Stimulated activated CD8-positive, alpha-beta memory T cell treated with anti-CD3 and anti-CD28 coated beads, Interleukin-7, amount 100 ng/mL, for 4 hours (primary cell): ENCODE measurements at places on chromosomes 3 and 15.

GRCh38 chr15:84862214-84862975, 22.1 kb upstream of the SLC28A1 start:
- DNase-seq = no peak

- no peak for DNase-seq
Measured at GRCh38 chr3:54949491-54950044, 21.7 kb upstream of the LRTM1 start.

- no peak for DNase-seq
Measured at GRCh38 chr3:174002543-174002942, 605.0 kb downstream of the NLGN1 start.

- no peak for DNase-seq
Measured at GRCh38 chr15:90200534-90201129, 498 bp upstream of the SEMA4B start.

- no peak for DNase-seq
Measured at GRCh38 chr15:56496635-56497034, 31.7 kb upstream of the MNS1 start.

DNA sequence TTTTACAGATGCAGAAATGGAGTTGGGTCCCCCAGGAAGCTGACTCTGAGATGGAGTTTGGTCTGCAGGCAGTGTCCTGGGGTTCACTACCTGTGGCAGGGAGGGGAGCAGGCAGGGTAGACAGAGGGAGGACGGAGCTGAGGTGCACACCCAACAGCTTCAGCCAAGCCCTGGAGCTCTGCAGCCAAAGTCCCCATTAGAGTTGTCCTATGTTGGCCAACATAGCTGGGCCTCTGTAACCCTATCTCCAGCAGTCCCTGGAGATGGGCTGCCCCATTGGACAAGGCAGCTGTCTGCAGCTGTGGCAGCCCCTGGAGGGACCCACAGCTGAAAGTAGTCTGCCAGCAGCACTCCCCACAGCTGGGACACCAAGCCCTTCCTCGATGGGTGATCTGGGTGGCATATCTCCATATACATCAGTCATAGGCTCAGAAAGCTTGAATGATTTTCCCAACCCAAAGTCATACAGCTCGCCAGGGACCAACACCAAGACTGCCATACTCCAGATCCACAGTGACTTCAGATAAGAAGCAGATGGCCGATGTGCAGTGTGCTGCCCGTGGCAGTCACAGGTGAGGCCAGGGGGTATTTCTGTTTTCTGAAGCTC, 31.9 kb downstream of the STARD5 start:
- no peak for DNase-seq

DNA sequence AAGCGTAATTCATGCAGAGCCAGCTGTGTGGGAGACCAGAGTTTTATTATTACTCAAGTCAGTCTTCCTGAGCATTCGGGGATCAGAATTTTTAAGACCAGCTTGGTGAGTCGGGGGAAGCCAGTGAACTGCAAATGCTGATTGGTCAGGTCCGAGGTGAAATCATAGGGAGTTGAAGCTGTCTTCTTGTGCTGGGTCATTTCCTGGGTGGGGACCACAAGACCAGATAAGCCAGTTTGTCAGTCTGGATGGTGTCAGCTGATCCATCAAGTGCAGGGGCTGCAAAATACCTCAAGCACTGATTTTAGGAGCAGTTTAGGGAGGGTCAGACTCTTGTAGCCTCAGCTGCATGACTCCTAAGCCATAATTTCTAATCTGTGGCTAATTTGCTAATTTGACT, 228.1 kb upstream of the ATP10A start:
- no peak for DNase-seq

GRCh38 chr3:49901366-49902339, 2.0 kb downstream of the MST1R start:
- DNase-seq = no peak

- DNase-seq = no peak
Measured at GRCh38 chr3:31352331-31352730, 180.4 kb upstream of the STT3B start.

DNA sequence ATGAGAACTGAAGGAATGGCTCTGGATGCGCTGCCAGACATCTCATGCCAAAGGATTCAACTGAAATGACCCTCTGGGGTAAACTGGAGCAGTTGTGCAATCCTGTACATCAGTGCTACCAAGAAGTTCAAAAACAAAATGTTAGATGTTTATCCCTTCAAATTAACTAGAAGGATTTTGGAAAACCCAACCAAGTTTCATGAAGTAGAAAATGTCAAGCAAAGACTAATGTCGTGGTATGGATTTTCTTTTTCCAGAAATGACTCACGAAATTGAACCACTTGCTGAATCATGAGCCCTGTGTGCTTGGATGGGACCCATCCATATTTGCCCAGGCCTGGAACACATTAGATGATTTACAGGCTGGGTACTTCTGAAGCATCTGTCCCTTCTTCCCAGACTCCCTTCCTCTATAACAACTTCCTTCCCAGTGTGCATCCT, 101.6 kb downstream of the LRTM1 start:
- DNase-seq = no peak

DNA sequence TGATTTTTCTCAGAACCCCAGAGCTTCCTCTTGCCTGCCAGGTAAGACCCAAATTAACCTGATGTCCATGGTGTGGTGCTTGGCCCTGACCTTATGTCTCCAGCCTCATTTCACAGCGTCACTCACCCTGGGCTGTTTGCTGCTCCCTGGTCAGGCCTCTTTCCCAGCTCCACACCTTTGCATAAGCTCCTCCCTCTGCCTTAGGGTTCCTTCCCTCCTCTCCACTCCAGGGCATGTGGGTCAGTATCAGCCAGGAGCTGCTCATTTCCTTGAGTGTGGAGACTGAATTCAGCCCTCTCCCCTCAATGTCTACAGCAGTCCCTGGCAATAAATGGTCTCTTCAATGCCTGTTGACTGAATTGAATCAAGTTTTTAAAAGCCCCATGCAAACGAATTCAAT, 75.6 kb upstream of the ANKRD34C start:
- DNase-seq = no peak

- peak; percentile 34 for DNase-seq
Measured at GRCh38 chr15:40320931-40321371, 2.5 kb upstream of the INAFM2 start.

DNA sequence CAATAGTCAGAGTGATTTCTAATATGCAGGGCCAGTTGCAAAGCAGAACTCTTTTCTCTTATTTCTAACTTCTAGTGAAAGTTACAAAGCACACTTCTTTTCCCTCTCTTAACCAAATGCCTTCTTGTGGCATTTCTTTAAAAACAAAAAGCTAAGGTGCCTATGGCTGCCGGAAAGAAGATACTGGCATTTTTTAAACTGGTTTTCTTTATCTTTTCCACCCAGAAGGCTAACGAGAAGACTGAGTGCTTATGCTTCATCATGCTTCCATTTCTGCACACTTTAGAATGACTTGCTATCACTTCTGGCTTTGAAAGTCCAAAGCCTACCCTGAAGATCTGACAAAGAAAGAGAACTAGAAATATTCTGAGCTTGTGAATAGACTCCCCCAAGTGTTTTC, 141.3 kb downstream of the P2RY1 start:
- DNase-seq = no peak

GRCh38 chr3:128004661-128005060, 47.6 kb upstream of the SEC61A1 start:
- DNase-seq = no peak

GRCh38 chr3:186648851-186649250, 8.7 kb downstream of the FETUB start:
- DNase-seq = no peak

- DNase-seq = no peak
Measured at GRCh38 chr15:33132722-33133345, 61.7 kb downstream of the FMN1 start.

DNA sequence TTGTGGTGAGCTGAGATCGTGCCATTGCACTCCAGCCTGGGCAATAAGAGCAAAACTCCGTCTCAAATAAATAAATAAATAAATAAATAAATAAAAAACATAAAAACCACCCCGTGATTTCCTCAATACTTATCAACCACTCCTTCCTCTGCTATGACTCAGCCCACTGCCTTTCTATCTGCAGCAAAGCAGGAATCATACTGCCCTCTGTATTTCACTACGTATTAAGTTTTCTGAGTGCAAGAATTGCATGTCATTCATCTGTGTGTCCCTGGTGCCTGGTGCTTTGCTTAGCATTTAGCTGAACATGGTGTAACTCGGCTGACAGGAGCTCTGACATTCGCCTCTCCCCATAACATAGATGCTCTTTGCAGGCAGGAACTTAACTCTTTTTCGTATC, 7.1 kb downstream of the LSG1 start:
- DNase-seq = no peak

- DNase-seq = no peak
Measured at GRCh38 chr3:126202276-126202675, 21.9 kb upstream of the ALDH1L1 start.

DNA sequence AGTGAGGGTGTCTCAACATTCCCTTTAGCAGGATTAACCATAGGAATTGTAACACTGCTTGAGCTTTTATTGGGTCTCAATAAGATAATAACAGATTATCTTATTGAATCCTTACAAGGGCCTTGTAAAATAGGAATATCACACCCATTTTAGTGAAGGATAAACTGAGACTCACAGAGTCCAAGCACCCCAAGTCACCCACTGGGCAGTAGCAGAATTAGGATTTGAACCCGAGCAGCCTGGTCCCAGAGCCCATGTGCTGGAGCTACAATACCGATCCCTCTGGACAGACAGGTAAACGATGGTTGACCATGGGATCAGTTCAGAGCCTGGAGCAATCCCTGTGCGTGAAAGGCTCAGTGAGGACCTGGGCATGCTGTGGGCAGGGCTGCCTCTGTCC, 56.3 kb upstream of the MRPS22 start:
- no peak for DNase-seq

DNA sequence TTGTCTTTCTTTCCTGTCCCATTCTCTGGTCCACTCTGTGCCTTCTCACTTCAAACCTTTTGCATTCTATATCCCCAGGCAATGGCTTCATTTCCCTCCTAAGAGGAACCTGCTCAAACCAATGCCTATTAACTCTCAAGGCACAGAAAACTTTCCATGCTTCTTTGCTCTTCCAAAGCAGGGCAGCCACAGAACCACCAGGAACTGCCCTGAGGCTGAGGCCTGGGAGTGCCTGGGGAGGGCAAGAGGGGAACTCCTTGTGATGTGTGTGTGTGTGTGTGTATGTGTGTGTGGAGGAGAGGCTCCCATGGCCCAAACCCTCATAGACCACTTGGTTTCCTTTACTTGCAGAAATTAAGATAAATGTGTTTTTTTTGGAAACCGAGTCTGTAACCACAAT, 14.1 kb upstream of the PGPEP1L start:
- no peak for DNase-seq

GRCh38 chr15:64979252-64979710, 10.4 kb downstream of the SPG21 start:
- no peak for DNase-seq

- no peak for DNase-seq
Measured at GRCh38 chr3:101642441-101642840, 34.5 kb downstream of the ZBTB11 start.

DNA sequence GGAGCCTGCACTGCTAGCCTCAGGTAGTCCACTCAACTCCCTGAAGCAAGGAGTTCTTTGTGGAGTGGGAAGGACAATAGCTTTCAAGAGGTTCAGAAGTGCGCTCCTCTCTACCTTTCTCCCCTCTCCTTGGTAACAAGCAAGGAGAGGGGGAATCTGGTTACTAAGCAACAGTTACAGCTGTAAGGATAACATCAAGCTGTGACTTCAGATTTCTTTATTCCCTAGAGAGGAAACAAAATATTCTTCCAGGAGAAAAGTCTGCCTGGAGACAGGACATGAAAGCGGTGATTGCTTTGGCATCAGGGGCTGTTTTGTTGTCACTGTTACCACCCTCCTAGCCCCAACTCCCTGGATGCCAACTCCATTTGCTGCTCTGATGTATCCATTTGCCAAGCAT, 70.4 kb downstream of the TRANK1 start:
- DNase-seq = no peak
